ENCODE measurements at places on chromosomes 16 and 17.
A peak's percentile ranks its signal among the peaks of the same experiment; 100 is the strongest.

GRCh38 chr16:67888331-67888730 lies 3.6 kb downstream of the NRN1L start:
- DNase-seq = no peak

GRCh38 chr17:79659376-79659775 lies 48.5 kb upstream of the RBFOX3 start:
- no peak for DNase-seq

GRCh38 chr16:51327001-51327400 lies 175.9 kb upstream of the SALL1 start:
- peak; percentile 66 for DNase-seq

DNA sequence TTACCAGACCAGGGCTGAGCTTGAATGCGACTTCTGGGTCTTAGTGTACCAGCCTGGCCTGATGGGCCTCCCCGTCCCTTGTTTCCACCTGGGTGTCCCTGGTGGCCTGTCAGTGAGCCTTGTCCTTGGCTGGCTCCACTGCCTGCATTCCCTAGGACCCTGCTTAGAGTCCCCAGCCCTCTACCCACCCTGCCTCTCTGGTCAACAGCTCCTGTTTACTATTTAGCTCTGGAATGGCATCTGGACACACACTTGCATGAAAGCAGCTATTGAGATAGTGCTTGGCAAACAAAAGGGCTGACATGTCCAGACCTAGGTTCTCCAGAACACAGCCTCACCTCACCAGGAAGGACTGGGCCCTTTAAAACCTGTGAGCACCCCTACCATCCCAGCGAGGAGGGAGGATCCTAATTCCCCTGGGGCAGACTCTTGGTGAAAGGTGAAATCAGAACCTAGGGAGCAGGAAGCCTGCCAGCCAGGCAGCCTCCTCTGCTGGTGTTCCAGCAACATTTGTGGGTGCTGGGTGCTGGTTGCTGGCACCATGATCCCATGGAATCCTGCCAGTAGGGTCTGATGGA lies 38.8 kb downstream of the RAI1 start:
- DNase-seq = no peak

DNA sequence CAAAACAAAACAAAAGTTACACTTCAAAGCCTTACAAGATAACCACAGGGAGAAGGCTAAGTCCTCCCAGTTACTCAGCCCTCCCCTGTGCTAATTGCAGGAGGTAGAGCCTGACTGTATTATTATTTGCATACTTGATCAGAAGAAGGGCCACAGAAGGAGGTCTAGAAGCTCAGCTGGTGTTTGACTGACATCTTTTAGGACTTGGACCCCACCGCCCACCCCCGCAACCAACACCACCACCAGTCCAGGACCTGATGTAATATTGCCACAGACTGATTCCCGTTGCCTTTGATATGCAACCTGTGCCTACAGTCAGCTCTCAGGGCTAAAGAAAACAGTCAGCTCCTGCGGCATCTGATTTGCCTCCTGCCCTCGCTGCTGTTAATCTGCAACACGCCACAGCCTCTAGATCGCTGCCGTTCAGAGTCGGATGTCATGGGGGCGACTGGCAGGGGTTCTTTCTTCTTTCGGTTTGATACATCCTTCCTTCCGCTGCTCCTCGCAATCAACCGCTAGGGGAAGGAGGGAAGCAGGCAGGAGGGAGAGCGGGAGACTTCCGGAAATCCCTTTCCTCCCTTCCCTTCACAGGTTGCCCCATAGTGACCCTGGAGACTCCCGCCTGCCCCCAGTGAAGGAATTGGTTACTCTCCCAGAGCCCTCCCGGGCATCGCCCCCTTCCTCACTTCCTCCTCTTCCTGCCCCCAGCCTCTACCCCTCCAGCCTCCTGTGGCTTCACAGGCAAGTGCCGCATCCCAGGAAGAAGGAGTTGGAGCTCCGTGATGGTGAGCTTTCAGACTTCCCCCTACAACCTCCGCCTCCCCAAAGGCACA lies 90.5 kb upstream of the SOX9 start:
- DNase-seq = peak; percentile 74

- DNase-seq = peak; percentile 67
These were observed 56.9 kb upstream of the TEKT3 start for GRCh38 chr17:15398291-15398690.

- DNase-seq = no peak
These were observed 6.0 kb upstream of the DNAI2 start for GRCh38 chr17:74267987-74268499.

GRCh38 chr16:89345642-89346150 lies 128.2 kb downstream of the ZNF778 start:
- DNase-seq = no peak
